ENCODE measurements at places on chromosomes 13 and 19. TPM values are rescaled to one million over a fixed set of nuclear protein-coding genes. Genes with fewer than 3 reads are reported as not detected.
A peak's percentile ranks its signal among the peaks of the same experiment; 100 is the strongest.

DNA sequence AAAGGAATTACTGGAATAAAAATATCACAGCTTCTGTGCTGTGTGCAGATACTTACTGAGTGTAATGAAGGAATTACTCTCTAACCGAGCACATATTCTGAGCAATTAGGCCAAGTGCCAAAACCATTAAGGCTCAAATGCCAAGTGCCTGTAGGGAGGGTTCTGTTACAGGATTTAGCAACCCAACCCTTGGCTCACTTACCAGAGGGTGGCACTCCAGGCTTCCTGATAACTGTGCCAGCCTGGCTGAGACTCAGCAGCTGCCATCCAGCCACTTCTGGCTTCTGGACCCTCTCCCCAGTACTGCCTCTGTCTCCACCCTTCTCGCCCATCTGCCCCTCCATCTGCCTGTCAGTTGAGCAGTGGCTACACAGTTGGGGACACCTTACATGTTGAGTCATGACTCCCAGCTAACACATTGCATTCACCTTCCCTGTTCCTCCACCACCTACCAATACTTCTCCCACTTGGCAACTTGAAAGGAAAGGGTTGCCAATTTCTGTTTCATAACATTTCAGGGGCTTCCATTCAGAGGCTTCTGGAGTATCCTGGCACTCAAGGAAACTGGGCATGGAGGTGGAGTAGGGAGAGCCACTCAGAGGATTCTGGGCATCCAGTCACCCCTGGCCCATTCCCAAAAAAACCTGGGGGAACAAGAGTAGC, 110.5 kb downstream of the COG6 start:
- DNase-seq, result peak; percentile 25

- DNase-seq, result no peak
These were observed 51.9 kb downstream of the GGACT start for GRCh38 chr13:100536643-100537180.

GRCh38 chr13:33150662-33151061, 134.4 kb downstream of the KL start:
- DNase-seq, result no peak

GRCh38 chr13:59250336-59251189, 913.2 kb downstream of the DIAPH3 start:
- DNase-seq, result no peak

DNA sequence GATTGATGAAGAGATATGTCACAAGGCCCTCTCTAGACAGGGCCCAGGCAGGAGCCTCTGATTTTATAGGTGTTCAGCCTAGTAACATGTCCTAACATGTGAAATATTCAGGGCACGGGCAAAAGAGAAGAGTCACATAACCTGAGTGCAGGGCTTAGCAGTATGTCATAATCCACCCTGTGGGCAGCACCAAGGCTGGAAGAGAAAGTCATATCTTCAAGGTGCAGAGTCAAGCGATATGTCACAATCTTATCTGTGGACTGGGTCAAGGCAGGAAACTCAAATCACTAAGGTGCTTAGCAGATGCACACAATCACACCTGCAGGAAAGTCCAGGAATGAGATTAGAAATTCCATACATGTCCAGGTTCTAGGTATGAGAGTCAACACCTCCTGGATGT, 51.5 kb upstream of the ZNF728 start:
- DNase-seq, result no peak

- DNase-seq, result no peak
These were observed 97.5 kb upstream of the PABPC3 start for GRCh38 chr13:24998433-24998832.

- DNase-seq, result no peak
These were observed 7.9 kb upstream of the HSH2D start for GRCh38 chr19:16135430-16136127.

GRCh38 chr19:3178973-3179738, 587 bp downstream of the S1PR4 start:
- DNase-seq, result no peak

DNA sequence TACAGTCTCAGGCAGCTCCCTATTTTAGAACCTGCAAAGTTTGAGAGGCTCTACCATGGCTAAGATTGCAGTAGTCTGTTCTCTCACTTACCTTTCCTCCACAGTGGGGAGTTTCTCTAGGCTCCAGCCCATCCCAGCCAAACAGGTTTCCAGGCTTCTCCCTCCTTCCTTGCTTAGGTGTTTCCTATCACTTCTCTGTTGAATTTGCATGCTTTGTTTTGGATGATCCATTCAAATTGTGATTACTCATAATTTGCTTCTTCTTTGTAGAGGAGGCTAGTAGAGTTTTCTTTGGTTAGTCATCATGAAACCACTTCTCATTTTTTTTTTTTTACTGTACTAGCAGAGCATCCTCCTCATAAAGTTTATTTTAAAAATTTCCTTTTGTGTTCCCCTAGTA, 1242.2 kb upstream of the MIR17HG start:
- peak; percentile 84 for DNase-seq

DNA sequence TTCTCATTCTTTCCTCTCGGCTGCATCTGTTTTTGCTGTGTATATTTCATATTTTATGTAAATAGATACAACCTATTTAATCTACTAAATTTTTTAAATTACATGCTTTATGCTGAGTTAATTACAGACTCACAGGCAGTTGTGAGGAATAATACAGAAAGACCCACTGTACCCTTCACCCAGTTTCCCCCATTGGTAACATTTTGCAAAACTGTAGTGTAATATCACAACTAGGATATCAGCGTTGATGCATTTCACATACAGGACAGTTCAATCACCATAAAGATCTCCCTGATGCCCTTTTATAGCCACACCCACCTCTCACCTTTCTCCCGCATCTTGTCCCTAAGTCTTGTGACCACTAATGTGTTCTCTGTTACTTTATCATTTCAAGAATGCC, 43.5 kb downstream of the GSX1 start:
- no peak for DNase-seq

DNA sequence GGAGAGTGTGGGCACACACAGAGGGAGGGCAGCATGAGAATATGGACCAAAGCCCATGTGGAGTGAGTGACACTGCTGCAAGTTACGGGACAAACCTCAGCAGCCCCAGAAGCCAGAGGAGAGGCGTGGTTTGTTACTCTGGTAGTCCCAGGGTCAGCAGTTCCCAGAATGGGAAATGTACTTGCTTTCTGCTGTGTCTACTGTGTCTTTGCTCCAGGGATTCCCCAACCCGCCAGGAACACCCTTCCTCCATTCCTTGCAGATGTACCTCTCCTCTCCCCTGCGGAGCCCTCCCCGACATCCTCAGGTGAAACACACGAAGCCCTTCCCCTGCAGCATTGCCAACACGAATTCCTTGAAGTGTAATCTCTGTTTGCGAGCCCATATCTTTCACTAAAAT, 47.2 kb downstream of the MYO16 start:
- DNase-seq, result no peak

DNA sequence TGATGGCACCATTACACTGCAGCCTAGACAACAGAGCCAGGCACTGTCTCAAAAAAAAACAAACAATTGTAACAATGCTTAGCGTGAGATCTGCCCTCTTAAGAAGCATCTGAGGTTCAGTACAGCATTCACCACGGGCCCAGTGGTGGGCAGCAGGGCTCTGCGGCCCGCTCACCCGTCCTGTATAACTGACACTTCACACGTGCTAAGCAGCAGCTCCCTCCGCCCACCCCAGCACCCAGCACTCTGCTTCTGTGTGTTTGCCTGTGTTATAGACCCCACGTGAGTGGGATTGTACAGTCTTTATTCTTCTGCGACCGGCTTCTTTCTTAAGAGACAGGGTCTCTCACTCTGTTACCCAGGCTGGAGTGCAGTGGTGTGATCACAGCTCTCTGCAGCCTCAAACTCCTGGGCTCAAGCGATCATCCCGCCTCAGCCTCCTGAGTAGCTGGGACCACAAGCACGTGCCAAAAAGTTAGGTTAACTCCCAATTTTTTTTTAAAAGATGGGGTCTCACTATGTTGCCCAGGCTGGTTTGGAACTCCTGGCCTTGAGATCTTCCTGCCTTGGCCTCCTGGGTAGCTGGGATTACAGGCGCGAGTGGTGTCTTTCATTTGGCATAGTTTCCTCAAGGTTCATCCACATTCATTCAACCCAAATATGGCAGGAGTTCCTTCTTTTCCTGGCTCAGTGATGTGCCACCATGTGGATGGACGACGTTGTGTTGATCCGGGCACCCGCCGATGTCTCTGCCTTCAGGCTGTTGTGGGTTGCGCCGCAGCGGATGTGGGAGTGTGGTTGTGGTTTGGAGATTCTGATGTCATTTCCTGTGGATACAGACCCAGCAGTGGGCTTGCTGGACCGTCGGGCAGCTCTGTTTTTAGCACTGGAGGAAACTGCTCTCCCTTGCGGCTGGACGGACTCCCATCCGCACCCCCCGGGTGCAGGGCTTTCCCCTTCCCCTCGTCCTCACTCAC, 170.0 kb downstream of the KDM4B start:
- DNase-seq, result peak; percentile 31

GRCh38 chr13:22110368-22110767, 439.5 kb downstream of the FGF9 start:
- peak; percentile 59 for DNase-seq

DNA sequence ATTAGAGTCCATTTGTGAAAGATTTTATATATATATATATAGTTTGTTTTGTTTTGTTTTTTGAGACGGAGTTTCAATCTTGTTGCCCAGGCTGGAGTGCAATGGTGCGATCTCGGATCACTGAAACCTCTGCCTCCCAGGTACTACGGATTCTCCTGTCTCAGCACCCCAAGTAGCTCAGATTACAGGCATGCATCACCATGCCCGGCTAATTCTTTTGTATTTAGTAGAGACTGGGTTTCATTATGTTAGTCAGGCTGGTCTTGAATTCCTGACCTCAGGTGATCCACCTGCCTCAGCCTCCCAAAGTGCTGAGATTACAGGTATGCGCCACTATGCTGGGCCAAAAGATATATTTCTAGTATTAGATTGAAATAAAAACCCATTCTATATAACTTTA, 4.0 kb upstream of the ZNF701 start:
- no peak for DNase-seq

DNA sequence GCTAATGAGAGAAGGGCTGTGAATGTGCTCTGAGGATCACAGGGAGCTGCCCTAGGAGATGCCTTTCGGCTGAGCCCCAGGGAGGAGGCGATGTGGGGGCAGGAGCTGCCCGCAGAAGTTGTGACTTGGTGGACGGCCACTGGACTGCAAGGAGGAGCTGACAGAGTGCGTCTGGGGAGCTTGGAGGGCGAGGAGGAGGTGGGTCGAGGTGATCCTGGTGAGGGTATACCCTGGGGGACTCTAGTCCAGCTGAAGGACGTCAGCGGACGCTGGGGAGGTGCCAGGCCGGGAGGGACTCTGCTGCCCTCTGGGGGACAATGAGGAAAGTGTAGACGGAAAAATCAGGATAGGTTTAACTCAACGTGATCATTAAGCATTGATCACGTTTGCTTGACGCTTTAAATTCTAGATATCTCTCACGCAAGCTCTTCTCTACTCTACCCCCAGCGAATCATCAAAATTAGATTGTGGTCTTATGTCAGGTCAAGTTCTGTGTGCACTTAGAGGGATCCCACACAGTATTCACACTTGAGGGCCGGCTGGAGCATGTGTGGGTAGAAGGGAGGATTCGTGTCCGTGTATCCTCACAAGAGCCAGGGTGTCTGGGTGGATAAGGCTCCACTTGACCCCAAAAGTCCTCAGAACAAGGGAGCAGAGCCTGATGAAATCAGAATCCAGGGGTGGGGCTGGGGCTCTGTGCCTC, 3.3 kb upstream of the CEACAM7 start:
- peak; percentile 36 for DNase-seq

GRCh38 chr13:31731921-31732320, 7.4 kb upstream of the RXFP2 start:
- no peak for DNase-seq

DNA sequence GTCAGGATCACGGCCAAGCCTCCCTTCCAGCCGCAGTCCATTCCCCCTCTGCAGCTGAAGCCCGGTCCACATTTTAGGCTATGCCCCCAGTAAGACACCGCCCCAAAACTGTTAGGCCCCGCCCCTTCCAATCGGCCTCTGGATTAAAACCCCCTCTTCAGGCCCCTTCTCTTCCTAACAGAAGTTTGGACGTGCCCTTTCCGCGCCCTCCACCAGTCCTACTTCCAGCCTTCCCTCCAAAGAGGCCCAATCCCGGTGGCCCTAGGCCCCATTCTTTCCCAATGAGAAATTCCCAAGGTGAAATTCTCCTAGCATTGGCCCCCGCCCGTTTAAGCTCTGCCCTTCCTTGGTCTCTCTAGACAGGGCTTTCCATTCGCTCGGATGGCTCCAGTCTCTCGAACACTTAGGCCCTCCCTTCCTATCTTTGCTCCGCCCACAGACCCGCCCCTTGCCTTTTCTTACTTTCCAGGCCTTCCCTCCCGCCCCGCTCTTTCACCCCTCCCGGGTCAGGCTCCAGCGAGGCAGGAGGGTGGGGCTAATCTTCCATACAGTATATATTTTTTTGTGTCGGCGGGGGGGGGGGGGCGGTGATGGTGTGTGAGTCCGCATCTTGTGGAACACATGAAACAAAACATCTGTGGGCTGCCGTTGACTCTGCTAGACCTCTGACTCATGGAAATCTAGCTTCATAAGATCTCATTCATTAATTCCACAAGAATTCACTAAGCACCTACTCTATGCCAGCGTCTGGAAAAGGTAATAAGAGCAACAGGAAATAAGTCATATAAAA, 13.6 kb downstream of the LTBP4 start:
- peak; percentile 98 for DNase-seq

Gene C19orf85
- total RNA-seq, result not detected

Gene ZNF208
- total RNA-seq, result under 0.01 TPM

Gene CD22
- total RNA-seq, result not detected

Gene ZNF541
- total RNA-seq, result not detected

Gene OR7C1
- total RNA-seq, result not detected

Gene TINCR
- not detected for total RNA-seq

Gene PEX11G
- 5.2 TPM for total RNA-seq

Gene UBL5
- 392 TPM for total RNA-seq

Gene KPNA3
- 36.4 TPM for total RNA-seq

Gene ETV2
- total RNA-seq, result not detected

All from GM23248 (cell line).